ENCODE measurements at places on chromosomes 12 and 14. TPM values are rescaled to one million over a fixed set of nuclear protein-coding genes. Genes with fewer than 3 reads are reported as not detected.

DNA sequence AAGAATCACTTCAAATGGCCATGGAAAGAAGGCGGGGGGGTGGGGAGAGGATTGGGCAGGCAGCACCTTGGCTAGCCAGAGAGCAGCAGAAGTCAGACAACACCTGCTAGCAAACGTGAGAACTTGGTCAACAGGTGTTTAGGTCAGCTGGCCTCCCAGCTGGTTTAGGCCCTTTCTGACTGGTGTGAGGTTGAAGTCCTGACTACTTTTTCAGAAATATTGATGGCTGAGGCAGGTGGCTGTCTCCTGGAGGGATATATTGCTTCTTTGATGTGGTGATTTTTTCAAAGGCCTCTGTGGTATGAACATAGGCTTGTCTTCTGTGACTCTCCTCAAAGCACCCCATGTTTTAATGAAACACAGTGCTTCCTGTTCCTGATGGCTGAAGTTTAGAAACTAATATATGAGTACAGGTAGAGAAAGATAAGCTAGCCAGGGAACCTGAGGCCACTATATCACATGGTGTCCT lies 238.2 kb upstream of the SSTR1 start:
- no peak for DNase-seq

- no peak for DNase-seq
These were observed 52.1 kb downstream of the NIN start for GRCh38 chr14:50778721-50779483.

GRCh38 chr14:94462763-94463572 lies 10.4 kb upstream of the SERPINA11 start:
- no peak for DNase-seq

- no peak for DNase-seq
These were observed 121.1 kb downstream of the ANO6 start for GRCh38 chr12:45336762-45337596.

DNA sequence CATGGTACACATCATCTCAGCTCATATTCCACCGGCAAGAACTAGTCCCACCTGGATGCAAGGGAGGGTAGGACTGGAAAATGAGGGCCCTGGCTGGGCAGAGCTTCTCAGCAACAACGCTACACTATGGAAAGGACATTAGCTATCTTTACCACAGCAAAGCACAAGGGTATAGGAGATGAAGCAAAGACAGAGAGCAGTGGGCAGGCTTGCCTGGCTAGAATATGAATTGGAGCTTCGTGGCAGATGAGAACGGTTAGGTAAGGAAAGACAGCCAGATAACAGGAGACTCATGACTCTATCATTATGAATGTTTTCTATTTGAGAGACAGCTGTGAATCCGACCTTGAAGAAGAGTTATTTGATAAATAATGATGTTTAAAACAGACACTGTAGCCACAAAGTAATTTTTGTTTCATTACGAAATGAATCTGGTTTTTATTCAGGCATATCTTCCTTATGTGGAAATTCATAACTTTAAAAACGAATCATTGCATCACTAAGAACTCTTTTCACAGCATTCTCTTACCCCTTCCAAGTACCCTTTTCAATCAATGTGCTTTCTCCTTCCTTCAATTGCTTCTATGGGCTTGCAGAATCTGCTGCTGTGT lies 59.1 kb upstream of the PCED1B start:
- no peak for DNase-seq

DNA sequence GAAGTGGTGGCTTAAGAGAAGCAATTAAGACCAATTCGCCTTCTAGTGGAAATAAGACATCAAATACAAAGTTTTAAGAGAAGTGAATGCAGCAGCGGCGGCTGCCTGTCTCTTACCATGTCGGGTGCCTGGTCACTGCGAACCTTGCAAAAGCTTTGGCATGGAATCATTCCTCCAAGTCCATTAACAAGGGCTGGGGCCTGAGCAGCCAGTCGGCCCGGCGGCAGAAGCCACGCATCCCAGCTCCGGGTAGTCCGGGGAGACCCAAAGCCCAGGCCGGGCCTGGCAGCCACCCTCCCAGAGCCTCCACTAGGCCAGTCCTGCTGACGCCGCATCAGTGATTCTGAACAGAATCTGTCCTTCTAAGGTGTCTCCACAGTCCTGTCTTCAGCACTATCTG lies 321.0 kb downstream of the TMEM121 start:
- no peak for DNase-seq

GRCh38 chr14:76581592-76581991 lies 179.7 kb upstream of the VASH1 start:
- no peak for DNase-seq

GRCh38 chr12:87775051-87775450 lies 254.2 kb downstream of the C12orf50 start:
- DNase-seq = no peak

DNA sequence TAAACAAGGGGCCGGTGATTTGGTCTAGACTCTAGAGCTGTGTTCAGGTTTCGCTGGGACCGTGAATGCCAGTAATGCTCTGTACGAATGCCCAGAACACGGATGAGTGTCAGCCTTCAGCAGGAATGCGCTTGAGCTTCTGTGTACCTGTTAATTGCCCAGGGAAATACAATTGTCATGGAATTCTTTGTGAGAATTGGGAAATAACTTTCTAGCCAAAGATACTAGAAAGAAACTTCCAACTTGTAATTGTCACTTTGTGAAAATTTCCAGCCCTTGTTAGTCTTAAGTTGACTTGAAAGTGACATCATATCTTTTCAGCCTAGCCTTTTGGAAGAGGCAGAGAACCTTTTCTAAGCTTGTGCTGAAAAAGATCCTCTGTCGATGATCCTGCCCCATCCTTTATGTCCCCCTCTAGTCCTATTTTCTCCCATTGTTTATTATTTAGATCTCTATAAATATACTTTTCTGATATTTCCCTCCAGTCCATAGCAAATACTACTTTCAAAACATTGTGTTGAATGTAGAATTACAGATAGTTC lies 2.7 kb downstream of the CHST11 start:
- DNase-seq = no peak

DNA sequence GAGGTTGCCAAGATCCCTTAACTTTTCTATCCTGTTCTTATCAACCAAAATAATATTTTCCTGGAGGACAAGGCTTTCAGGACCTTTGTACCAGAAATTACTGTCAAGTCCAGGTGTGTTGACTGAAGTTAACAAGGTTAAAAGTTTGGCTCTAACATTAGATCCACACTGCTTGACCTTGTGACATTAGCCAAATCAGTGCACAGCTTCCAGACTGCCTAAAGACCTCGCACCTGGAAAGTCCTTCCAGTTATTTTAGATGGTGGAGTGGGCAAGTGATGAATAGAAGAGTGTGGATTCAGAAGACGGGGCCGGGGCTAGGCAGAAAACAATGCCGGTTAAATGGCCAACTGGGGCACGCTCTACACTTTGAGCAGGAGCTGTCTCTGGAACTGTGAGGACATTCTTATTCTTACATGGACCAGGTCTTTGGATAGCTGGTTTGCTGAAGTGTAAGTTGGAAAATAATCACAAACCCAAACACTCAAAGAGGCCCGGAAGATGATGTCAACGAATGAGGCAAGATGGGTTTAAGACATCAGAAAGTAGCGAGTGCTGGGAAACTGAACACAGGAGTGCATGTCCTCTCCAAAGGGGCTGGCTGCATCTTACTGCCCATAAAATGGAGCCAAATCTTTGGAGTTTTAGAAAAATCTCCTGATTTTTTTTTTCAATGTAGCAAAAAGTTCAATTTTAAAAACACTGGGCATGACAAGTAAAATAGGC lies 56.3 kb downstream of the NIN start:
- no peak for DNase-seq

DNA sequence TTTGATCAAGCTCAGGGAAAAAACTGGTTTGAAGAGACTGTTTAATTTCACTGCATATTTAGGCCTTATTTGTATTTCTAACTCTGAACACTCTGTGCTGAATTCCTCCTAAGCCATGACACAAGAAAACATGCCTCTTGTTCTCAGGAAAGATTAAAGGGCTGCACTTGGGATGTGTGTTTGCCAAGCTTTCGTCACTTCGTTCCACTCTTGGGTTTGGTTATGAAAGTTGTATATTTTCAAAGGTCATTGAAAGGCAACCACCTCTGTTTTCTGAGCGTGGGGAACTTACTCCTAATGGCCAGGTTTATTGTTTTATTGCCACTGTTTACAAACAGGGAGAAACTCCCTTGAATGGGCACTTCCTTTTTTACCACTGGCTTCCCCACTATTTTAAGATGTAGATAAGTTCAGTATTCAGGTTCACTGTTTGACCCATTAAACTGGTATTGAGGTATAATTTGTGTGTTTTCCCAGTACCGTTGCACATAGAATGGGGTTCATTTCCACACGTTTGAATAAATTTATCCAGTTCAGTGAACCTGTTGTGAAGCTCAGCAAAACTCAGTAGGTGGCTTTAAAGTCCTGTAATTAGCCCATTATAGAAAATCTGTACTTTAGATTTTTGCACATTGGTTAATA lies 65.3 kb downstream of the NKX2-1 start:
- no peak for DNase-seq

DNA sequence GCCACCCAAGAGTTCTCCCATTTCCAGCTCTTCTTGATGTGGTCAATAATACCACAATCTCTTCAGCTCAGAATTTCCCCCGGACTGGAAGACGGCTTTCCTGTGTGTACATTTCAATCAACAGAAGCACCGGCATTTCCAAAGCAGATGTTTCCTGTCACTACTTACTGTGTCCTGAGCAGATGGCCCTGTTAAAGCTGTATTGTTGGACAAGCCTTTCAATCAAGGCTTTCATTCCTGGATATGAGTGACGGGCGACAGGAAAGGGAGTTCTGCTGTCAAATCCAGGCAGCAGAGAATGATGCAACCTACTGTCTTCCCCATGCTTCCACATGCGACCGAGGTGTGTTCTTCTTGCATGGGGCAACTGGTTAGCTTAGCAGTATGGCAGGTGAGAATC lies 76.4 kb upstream of the CCDC60 start:
- DNase-seq = no peak

DNA sequence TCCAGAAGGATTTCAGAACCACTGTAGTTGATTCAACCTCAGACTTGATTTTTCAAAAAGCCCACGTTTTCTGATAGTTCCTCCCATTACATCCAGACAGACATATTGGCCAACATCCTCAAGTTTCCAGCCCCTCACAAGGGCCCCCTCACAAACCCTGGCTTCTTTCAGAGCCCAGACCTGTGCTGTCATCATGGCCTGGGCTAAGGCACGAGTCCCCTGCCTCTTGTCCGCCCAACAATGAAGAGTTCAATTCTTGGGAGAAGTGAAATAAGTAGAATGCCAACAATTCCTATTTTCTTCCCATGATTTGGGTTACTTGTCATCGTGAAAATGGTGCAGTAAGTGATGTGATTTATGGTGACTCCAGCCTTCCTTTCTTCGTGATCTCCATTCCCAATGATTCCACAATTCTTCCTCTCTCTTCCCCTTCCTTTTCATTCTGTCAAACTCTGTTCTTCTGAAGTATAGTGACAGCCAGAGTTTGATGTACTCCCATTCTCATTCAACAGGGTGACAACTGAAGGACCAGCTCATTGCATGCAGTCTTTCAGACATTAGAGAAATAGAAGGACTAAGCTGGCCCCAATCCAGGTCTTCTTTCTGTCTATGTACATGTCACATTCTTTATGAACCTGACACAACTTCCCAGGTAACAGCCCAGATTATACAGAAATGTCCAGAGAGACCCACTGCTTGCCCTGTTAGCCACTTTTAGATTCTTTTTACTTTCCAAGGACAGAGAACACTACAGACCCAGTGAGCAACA lies 29.2 kb downstream of the SPTB start:
- no peak for DNase-seq

GRCh38 chr12:63410197-63410596 lies 258.1 kb downstream of the DPY19L2 start:
- no peak for DNase-seq

DNA sequence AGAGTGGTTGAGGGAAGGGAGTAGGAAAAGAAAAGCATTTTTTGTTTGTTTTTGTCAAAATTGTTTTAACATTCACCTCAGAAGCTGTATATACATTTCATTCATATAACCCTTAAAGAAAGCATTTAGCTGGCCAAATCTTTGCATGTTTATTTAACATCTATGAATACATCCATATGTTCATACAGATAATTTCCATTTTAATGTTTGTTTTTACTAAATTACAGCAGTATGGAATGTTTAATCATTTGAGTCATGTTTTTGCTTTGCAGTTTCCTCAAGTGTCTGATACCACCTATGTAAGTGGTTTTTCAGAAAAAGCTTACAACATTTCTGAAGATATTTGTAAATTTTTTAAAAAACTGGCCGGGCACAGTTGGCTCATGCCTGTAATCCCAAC lies 84.3 kb upstream of the ATF1 start:
- DNase-seq = no peak

GRCh38 chr12:76536546-76536945 lies 23.0 kb downstream of the OSBPL8 start:
- DNase-seq = no peak

GRCh38 chr12:80445083-80445793 lies 1.2 kb downstream of the PTPRQ start:
- no peak for DNase-seq

DNA sequence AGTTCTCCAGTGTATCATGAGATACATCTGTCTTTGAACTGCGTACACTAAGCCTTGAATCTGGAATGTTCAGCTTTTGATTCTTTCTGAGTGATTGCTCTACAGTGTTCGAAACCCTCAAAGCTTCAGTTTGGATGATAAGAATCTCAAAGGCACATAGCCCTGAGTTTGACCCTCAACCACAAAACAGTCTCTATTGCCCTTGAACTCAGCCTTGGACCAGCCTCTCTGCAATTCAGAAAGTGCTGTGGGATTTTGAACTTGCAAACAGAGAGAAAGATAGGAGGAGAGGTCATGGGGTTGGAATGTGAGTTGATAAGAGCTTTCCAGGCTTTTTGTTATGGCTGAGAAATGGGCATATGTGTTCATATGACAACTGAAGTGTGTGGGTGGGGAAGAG lies 100.3 kb downstream of the MYRFL start:
- no peak for DNase-seq

DNA sequence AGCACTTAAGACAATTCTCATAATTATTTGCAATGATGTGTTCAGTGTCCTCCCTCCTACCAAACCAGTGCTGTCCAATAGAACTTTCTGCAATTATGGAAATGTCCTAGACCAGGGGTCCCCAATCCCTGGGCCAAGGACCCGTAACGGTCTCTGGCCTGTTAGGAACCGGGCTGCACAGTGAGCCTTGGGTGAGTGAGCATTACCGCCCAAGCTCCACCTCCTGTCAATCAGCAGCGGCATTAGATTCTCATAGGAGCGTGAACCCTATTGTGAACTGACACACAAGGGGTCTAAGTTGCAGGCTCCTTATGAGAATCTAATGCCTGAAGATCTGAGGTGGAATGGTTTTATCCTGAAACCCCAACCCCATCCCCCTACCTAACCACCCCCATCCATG lies 3.9 kb downstream of the SVOP start:
- DNase-seq = no peak

- no peak for DNase-seq
These were observed 28.8 kb upstream of the CEP83 start for GRCh38 chr12:94488463-94488862.

GPN3 gene
- total RNA-seq = 23.0 TPM

NRIP2 gene
- 4.9 TPM for total RNA-seq

KRT74 gene
- not detected for total RNA-seq

TAS2R46 gene
- total RNA-seq = 6.6 TPM

SYT1 gene
- 3.1 TPM for total RNA-seq

ITGA5 gene
- 292 TPM for total RNA-seq

IRAK3 gene
- 88.8 TPM for total RNA-seq

EAPP gene
- total RNA-seq = 33.8 TPM

FAR2 gene
- total RNA-seq = 15.8 TPM

ASB2 gene
- 0.37 TPM for total RNA-seq

GDF3 gene
- total RNA-seq = not detected

CLEC6A gene
- total RNA-seq = not detected

CLEC9A gene
- total RNA-seq = not detected

TULP3 gene
- total RNA-seq = 25.4 TPM

TMCC3 gene
- total RNA-seq = 14.8 TPM

Data from omental fat pad (tissue), 4 donors.